ENCODE measurements at places on chromosomes 5 and 9.

GRCh38 chr9:117224695-117225094 is 190.2 kb downstream of the ASTN2 start:
- no peak for DNase-seq

DNA sequence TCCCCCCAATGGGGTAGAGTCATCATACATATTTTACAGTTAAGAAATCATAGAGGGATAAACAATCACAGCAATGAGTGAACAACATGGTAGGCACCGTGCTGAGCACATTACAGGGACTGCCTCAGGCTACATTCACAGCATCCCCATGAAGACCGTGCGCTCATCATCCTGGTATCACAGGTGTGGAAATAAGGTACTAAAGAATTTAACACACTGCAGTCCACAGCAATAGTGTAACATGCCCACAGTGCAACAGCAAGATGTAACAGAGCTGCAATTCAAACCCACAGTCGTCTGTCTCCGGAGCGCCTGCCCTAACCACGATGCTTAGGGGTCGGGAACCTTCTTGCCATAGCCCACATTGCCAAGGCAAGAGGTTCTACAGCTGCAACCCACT is 5.6 kb downstream of the SLIT3 start:
- DNase-seq: no peak

DNA sequence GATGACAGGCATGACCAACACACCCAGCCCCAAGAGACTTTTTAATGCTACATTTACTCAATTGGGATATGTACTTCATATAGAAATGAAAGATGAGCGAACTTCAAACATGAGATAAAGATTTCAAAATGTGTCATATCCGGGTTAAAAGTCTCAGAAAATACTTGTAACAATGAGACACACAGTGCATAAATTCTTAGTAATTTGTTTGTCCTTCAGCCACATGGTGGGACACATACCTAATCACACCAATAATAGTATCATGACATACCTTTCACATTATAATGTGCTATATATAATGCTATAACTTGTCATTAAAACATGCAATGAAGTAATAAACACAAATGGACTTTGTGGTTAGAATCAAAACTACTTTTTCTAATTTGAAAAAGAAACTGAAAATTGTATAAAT is 204.7 kb upstream of the RFX3 start:
- DNase-seq: no peak

GRCh38 chr9:118644066-118644465 is 725.2 kb downstream of the BRINP1 start:
- DNase-seq: no peak

GRCh38 chr5:42520203-42520602 is 97.0 kb downstream of the GHR start:
- DNase-seq: no peak

DNA sequence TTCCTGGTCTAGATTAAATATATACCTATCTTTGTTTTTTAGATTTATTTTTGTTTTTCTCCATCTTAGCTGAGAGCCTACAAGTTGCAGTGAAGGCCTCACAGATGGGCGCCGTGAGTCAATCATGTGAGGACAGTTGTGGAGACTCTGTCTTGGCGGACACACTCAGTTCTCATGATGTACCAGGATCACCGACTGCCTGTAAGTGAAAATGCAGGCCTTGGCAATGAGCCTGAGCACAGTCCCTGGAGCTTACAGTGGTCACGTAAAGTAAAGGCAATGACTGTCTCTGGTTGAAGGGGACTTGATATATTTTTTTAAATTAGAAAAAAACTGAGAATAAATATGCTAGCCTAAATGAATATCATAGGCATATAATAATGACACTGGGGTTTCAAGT is 271.9 kb downstream of the ARHGEF28 start:
- DNase-seq: no peak

DNA sequence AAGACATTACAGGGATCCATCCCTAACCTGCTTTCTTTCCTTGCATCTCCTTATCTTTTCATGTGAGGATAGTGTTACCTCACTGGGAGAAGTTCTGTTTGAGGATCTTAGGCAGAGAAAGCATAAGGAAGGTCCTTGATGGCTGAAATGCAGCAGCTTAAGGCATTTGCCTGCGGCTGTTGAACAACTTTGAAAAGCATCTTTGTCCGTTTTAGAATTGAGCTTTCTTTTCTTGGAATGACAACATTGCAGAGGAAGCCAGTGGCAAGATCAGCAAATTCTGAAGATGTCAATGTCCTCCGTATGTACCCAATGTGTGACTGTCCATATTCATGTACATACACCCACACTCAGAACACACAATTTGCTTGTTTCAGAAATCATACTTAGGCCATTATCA is 436.2 kb downstream of the GABRG2 start:
- no peak for DNase-seq

- no peak for DNase-seq
Observed at GRCh38 chr5:158483281-158483860, 616.3 kb downstream of the EBF1 start.

GRCh38 chr5:44943647-44944046 is 134.9 kb downstream of the MRPS30 start:
- DNase-seq: peak; percentile 14

DNA sequence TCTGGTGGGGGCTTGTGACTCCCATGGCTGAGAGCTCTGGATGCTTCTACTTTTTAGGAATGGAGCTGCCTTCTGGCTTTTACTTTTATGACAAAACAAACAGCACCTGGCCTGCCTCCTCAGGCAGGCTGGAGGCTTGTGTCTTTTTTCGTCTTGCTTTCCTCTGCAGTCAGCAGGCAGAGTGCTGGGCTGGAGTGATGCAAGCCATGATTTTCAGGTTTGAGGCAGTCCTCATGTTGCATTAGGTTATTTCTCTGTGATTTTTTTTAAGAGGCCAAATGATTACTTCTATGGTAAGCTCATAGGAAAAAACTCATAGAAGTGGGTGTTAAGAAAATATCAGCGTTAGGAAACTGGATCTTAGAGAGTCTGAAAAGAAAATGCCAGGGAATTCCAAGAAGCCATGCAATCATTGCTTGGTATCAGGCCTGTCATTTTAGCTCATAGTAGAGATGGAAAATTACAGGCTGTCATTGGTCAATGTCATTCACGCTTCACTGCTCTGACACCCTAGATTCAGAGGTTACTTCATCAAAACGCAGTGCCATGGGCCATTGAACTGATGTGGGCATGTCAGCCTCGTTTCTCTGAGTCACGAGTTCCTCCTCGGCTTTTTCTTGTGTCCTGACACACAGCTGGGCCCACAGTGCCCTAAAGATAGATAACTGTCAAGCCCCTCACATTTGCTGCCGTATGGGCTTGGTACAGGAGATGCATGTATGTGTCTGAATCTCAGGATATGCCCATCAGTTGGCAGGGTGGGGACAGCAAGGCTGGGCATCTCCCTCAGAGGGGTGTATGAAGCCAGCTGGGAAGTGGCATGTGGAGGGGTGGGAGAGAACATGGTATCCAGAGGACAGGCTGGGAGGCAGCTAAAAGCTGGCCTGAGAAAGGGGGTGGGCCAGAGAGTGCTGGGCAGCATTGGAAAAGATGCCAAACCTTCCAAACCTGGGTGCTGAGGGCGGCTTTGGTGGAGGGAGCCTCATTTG is 151.8 kb downstream of the HSPA4 start:
- DNase-seq: no peak

- DNase-seq: no peak
Observed at GRCh38 chr5:94467346-94467953, 151.0 kb downstream of the KIAA0825 start.

GRCh38 chr5:83665631-83666030 is 55.0 kb downstream of the HAPLN1 start:
- no peak for DNase-seq

DNA sequence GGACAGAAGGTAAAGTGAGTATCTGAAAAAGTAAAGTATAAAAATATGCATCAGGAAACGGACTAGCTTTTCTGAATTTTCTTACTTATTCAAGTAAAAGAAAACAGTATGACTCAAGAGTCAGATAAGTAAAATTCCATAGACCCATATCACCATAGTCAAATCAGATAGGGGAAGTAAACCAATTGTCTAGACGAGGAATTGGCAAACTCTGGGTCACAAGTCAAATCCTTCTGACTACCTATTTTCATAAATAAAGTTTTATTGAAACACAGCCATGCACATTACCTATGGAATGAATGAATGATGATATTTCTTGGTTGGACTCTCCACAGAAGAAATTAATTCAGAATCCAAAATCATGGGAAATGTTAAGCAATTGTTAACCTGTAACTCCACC is 59.1 kb upstream of the TMC1 start:
- DNase-seq: no peak

DNA sequence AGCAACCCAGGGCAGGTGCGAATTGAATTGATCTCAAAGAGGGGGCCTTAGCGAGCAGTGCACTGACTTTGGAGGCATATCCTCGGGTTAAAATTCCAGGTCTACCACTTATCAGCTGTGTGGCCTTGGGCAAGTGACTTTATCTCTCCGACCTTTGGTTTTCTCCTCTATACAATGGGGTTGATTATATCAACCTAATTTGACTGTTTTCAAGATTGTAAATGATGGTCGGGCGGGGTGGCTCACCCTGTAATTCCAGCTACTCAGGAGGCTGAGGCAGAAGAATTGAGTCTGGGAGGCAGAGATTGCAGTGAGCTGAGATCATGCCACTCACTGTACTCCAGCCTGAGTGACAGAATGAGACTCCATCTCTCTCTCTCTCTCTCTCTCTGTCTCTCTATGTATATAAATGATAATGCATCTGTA is 18.7 kb downstream of the SPRY4 start:
- no peak for DNase-seq

GRCh38 chr5:76736679-76737556 is 21.0 kb downstream of the F2R start:
- no peak for DNase-seq

DNA sequence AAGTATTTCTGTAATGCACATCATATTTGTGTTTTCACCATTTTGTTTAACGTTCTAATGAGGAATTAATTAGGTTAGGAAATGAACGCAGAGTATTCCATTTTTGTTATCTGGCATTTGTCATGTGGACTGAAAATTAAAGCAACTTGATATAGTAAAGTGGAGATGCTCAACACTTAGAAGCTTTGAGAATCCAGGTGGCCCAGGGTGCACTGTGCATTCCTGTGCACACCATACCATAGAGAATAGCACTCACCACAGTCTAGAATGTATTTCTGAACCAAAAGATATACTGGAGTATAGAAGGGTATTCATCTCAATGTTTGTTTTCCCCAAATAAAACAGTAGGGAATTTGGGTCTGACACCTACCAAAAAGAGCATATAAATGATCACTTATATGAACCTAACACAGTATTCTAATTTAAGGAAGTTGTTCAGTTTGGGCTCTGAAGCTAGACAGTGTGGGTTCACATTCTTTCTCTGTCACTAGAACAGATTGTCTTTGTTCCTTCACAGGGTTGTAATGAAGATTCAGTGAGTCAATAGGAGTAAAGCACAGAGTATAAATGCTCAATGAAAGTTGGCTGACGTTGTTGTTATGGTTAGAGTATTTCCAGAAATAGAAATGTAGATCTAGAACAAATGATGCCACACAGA is 125.6 kb upstream of the DMRT1 start:
- no peak for DNase-seq

- DNase-seq: no peak
Observed at GRCh38 chr5:150626853-150627276, 13.6 kb upstream of the SYNPO start.

- no peak for DNase-seq
Observed at GRCh38 chr5:8417316-8418048, 548.5 kb downstream of the MTRR start.

GRCh38 chr5:149207831-149208230 is 63.8 kb upstream of the AFAP1L1 start:
- DNase-seq: no peak

DNA sequence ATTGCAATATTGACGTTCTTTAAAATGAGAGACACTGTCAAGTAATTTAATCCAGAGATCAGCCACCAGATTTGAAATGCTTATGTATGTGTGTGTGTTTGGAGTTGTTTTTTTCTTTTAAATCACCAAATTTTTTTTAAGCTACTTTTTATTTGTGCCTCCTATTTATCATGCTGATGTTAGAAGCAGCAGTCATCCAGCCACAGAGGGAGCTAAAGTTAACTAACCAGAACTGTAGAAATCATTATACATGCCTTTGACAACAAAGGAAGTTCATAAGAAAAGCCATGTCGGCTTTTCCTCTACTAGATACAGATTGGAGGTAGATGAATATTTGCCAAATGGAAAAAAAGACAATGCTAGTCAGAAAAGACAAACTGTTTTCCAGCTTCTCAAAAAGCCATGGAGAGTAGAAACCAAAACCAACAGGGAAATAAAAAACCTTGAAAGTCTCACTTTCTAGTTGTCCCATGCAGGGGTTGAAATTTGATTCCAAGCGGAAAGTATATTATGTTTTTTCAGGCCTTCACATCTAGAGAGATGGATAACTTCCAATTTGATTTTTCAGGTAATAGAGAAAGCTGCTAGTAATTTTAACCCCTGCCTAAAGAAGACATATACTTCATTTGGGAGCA is 4.5 kb downstream of the PURA start:
- DNase-seq: peak; percentile 57

DNA sequence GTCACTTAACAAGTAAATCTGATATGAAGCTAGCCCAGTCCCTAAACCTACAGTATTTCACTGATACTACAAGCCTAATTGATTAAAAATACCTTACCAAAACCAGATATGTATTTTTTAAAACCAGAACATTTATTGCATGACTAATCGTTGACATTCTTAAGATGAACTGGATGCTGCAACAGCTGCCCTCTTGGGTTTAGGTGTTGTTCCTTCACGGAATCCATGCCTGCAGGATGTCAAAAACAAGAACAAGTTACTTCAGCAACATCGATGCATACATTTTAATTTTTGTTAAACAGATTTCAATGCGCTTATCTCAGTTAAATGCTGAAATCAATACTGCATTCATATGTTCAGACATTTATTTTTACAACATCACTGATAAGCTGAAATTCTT is 2.7 kb downstream of the RPL37 start:
- no peak for DNase-seq

GRCh38 chr5:1245905-1246576 is 20.9 kb downstream of the SLC6A18 start:
- no peak for DNase-seq

DNA sequence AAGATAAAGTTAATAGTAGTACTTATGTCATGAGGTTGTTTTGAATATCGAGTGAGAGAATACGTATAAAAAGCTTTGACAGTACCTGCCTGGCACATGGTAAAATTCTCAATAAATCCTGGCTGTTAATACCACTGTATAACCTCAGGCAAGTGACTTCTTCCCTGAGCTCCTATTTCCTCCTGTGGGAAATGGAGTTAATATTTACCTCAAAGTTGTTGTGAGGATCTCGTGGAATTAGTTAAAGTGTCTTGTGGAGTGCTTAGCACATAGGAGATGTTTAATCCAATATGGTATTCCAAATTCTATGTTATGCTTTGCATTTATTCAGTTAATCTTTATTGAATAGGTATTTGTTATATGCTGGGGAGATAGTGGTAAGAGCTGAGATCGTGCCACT is 18.5 kb downstream of the FOCAD start:
- DNase-seq: no peak

GRCh38 chr5:96788112-96788749 is 19.5 kb downstream of the ERAP1 start:
- no peak for DNase-seq

GRCh38 chr9:124282442-124283227 is 24.9 kb downstream of the NEK6 start:
- DNase-seq: no peak

Data from HAP-1 (cell line).